Foreskin melanocyte (primary cell): ENCODE measurements at places on chromosomes 4 and X.
A peak's percentile ranks its signal among the peaks of the same experiment; 100 is the strongest.

DNA sequence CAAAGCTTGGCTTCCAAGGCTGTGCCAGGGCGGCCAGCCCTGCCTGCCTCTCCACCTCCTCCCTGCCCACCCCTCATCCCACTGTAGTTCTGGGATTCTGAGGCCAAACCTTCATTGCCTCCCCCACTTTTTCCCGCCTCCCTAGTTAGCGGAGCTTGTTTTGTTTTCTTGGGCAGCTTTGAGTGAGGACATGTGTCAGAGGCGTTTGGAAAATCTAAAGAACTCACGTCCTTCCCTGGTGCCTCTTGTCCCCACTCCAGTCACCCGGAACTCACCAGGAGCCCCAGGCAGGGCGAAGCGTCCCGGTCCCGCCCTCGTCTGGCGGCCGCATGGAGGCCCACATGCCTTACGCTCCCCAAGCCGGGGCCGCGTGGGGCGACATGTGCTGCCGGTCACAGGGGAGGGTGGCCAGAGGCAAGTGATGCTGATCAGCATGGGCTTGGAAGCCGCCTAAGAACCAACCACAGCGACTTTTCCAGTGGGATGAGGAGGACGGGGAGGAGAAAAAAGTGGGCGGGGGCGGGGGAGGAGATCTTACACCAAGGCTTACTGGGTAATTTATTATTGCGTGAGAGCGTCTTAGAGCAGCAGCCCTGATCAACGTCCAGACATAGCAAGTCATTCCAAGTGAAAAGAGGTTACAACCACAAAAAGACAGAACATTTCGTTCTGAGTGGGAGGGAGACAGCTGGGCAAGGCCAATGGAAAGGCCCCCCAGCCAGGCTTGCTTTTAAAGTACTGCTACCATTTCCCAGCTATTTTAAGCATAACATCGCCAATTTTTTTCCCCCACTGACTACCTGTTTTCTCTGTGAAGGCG is 48.5 kb downstream of the PRPS1 start:
- DNase-seq = peak; percentile 86

- DNase-seq = no peak
Observed at GRCh38 chrX:50211510-50211909, 6.9 kb downstream of the CCNB3 start.

- no peak for DNase-seq
Observed at GRCh38 chr4:139455126-139455538, 1.2 kb downstream of the RAB33B start.

- DNase-seq = no peak
Observed at GRCh38 chr4:156537286-156537685, 434.3 kb downstream of the PDGFC start.

DNA sequence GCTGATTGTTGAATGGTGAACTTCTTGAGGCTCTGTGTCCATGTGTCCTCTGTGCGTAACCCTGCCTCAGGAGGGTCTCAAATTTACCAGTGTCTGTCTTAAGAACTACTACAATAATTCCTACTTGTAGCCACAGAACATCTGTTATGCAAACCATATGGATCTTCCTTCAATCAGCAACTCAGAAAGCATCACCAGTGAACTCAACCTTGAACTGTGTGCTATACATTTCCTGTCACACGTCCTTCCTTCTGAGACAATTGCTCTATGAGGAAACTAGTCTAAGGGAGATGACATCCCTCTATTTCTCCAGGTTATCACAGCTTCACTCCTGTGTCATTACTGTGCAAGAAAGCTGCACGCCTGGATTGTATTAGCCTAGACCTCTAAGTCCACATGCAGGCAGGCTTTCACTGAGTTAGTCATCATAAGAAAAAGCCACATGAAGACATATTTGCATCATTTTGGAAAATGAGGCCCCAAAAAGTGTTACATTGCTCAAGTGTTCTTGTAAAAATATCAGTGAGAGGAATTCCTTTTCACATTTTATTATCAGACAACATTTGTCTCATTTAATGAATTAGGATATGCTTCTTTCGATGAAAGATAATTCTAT is 157.8 kb downstream of the AFF2 start:
- DNase-seq = no peak

DNA sequence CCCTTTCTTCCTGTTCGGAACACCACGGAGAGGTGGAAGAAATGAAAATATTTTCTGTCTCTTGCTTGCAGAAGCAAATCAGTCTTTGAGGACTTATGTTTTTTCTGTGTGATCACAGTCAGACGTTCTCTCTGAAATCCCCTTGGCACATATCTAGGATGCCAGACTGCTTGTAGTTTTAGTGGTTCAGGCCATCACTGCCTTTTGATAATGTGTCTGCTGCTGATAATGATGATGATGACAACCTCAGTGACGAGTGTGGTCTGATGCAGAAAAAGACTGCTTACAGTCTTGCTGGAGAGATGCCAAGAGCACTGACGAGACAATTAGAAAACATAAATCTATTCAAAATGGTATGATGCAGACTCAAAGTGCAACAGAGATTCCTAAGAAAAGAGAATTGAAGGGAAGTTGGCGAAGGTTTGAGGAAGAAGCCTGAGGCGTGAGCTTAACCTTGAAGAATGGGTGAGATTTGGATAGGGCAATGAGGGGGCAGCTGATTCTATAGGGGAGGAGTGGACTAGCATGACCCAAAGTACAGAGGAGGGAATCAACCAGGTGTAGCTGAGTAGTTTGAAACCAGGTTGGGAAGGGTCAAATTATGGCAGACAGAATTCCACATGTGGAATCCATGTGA is 7.9 kb downstream of the RAB33A start:
- DNase-seq = no peak

DNA sequence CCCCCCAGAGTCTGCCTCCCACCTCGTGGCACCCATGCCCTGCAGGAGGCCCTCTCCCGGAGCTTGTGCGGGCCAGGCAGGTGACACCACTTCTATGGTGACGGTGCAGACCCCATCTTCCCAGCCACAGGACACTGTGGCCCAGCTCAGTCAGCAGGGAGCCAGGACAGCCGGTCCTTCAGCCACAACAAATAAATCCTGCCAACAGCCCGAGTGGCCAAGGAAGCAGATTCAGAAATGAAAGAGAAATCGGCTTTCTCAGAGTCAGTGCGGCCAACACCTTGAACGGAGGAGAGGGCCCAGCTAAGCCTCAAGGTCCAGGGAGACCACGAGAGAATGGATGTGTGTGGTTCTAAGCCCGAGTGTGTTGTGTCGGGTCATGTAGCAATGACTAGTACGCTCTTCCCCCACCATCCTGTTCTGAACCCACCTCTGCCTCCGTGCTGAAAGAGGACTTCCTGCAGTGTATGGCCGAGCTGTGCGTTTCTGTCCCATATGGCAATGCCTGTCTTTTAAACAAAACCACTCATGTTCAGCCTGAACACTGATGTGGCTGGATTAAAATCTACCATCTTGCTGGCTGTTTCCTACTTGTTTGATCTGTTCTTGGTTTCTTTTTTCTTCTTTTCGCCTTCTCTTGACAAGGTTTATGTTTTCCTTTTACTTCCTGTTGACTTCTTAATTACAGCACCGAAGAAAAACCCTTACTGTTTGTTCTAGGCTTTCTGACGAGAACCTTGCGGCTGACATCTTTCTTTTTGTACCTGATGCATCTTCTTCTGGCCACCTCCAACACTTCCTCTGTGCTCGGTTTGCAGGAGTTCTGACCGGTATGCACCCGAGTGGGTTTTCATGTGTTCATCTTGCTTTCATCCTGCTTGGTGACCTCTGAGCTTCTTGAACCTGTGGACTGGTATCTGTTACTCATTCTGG is 53.1 kb downstream of the GAK start:
- DNase-seq = no peak

GRCh38 chrX:109362101-109362500 is 119.8 kb downstream of the GUCY2F start:
- DNase-seq = no peak

DNA sequence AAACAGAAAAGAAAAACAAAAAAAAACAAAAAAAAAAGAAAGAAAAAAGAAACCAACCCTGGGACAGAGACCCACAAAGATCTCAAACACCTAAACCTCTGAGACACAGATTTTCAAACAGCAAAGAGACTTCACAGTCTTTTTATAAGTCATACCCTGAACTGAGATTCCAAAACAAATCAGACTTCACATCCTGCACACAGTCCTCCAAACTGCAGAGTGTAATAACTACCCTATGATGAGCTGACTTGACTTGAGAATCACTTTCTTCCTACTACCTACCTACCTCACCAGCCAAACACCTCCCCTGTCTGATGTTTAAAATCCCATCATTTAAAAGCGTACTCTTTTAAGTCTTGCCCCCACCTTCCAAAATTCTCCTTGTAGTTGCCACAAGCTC is 25.2 kb upstream of the GLOD5 start:
- DNase-seq = no peak

DNA sequence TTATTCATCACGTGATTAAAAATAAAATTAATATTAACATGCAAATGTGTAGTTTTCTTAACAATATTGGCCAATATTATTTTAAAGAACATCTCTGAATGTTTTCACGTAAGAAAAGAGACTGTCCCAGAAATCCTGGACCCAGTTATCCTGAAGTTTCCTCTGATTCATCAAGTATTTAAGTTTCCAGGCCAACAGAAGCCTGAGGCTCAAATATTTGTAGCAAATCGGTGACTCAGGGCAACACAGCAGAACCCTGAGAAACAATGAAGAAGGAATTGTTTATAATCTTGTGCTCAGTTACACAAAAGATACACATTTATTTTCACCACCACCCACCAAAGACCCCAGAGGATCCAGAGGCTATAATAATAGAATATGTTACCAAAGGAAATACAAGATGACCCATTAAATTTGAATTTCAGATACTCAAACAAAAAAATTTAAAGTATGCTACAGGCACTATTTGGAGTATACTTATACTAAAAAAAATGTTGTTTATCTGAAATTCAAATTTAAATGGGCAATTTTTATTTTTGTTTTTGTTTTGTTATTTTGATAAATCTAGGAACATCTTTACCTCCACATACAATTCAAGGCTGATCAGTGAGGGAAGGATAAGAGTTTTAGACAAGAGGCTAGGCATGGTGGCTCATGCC is 33.9 kb upstream of the SLC7A11 start:
- DNase-seq = peak; percentile 74

GRCh38 chrX:10243106-10243505 is 86.3 kb downstream of the CLCN4 start:
- no peak for DNase-seq

- DNase-seq = peak; percentile 17
Observed at GRCh38 chr4:8303485-8304281, 34.1 kb downstream of the HTRA3 start.

- no peak for DNase-seq
Observed at GRCh38 chrX:36609616-36610585, 398.3 kb upstream of the FAM47C start.

DNA sequence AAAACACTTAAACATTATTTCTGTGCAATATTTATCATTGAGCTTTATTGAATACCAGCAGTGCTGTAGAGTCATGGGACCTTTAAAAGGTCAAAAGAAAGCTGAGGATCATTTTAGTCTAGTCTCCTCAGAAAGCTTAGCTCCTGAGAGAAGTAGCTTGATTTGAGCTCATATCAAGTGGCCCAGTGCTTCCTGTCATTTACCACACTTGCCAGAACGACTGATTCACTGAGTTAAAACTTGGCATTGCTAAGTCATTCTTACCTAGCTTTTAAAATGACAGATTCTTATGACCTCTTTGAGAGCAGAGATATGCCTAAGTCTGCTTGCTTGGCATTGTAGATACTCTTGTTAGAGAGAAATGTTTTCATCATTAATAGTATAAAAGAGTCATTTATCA is 15.2 kb downstream of the SEPTIN11 start:
- no peak for DNase-seq

GRCh38 chr4:151403656-151404055 is 5.3 kb upstream of the FHIP1A start:
- no peak for DNase-seq

DNA sequence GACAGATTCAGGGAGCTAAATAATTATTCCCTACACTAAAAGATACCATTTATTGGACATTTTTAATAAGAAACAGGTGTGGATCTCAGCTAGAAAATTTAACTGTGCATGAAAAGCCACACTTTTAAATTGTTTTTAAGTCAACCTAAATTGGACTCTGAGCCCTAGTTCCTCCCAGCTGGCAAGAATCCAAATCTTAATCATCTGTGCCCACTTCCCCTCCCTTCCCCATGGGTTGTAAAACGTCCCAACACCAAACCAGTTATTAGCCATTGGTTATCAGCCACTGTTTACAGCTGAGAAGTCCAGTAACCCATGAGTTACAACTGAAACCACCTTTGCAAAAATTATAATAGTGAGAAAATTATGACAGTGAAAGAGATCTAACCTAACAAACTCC is 125.6 kb upstream of the S100G start:
- no peak for DNase-seq

- DNase-seq = no peak
Observed at GRCh38 chrX:119187298-119187697, 48.8 kb upstream of the PGRMC1 start.

GRCh38 chrX:41526925-41527324 is 79.8 kb downstream of the NYX start:
- DNase-seq = no peak

GRCh38 chr4:122329876-122330565 is 48.8 kb upstream of the ADAD1 start:
- no peak for DNase-seq

- no peak for DNase-seq
Observed at GRCh38 chrX:19410259-19410658, 66.5 kb downstream of the PDHA1 start.

DNA sequence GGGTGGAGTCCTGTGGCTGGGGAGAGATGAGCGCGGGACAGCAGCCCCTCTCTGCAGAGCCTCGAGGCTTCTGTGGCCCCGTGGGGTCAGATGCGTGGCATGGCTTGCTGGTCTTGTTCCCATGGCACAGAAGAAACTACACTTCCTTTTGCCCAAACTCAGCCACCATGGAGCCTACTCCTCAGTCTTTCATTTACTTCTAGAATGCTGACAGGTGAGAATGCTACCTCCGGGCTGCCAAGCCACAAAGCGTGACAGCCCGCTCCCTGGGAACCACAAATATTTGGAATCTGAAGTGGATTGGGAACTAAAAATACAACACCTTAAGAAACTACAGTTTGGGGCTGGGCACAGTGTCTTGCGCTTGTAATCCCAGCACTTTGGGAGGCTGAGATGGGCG is 98.0 kb downstream of the TRAPPC11 start:
- no peak for DNase-seq

- no peak for DNase-seq
Observed at GRCh38 chr4:125268068-125268755, 46.5 kb upstream of the FAT4 start.

GRCh38 chr4:14254252-14254651 is 626.7 kb upstream of the BOD1L1 start:
- DNase-seq = no peak

GRCh38 chr4:104896660-104897645 is 249.7 kb upstream of the TET2 start:
- no peak for DNase-seq

DNA sequence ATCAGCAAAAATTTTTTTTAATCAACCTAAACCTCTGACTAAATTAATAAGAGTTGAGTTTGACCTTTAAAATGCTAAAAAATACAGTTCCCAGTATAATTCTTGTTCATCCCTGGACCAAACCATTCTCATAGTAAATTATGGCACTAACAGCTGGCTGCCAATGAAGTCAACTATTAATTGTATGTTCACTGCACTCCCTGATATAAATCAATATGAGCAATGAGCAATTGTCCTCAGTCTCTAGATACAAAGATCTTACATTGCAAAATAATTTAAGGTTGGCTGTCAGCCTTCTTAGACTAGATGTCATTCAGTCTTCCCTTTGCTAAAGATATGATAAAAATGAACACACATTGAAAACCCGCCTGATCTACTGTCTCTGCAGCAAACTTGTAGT is 39.3 kb downstream of the NKX6-1 start:
- no peak for DNase-seq

- DNase-seq = no peak
Observed at GRCh38 chrX:148380107-148380506, 120.3 kb upstream of the AFF2 start.
